ENCODE measurements at places on chromosomes 3 and 15.

- no peak for DNase-seq
Observed at GRCh38 chr3:107452436-107452835, 70.3 kb upstream of the BBX start.

- DNase-seq: no peak
Observed at GRCh38 chr3:129121016-129121791, 400 bp downstream of the RAB43 start.

- no peak for DNase-seq
Observed at GRCh38 chr15:20645956-20646355, 104.4 kb upstream of the GOLGA6L6 start.

DNA sequence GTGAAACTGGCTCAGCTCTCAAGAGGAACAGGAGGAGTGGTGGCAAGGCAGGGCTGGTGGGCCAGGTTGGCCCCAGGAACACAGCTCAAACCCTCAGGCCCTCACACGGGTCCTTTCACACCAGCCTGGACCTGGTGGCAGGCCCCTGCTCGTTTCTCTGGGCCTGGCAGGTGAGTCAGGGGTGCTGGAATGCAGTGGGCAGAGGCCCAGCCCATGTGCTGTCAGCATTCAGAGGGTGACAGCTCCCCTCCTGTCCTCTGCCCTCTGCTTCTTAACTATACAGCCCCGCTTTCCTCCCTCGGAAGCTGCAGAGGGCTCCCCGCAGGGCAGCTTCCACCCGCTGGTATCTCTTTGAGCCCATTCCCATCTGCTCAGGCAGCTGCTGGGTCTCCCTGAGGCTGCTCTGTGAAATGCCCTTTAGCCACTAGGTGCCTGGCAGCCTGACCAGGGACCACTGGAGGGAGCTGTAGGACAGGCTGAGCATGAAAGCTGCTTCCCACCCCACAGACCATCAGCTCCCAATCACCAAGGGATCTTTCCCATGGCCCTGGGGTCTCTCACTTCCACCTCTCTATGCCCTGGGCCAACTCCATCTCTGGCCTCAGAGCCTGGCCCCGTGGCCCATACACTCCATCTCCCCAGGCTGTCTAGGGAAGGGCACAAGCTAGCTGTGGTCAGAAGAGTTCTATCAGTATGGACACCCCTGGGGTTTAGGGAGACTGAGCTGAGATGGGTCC lies 24.8 kb downstream of the SHF start:
- DNase-seq: peak; percentile 81

GRCh38 chr3:16151109-16151508 lies 23.4 kb upstream of the GALNT15 start:
- DNase-seq: peak; percentile 66

DNA sequence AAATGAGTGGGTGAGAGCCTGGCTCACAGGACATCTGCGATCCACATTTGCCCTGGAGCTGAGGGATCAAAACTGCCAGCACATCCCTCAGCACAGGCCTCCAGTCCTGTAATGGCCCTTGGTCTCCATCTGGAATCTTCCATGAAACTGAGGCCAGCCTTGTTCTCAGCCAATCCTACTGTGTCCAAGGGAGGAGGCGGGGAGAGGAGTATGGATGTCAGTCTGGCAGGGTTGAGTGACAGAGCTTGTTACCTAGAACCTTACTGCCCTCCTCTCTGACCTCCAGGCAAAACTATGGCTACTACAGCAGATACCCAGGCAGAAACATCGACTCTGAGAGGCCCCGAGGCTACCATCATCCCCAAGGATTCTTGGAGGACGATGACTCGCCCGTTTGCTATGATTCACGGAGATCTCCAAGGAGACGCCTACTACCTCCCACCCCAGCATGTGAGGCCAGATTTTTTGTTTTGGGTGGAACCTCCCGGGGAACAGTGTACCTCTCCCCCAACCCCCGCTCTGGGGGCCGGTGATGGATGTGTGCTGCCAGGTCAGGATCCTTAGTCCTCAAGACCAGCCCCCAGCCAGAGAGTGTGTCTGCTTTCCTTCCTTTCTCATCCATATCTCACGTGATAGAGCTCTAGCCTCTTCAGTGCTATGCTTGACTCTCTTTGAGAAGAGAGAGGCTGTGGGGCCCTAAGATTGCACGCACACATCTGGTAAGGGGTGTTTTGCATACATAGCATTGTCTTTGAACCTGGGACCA lies 41.3 kb downstream of the CHDH start:
- no peak for DNase-seq

GRCh38 chr15:62515696-62516395 lies 350.8 kb upstream of the C2CD4B start:
- DNase-seq: no peak

DNA sequence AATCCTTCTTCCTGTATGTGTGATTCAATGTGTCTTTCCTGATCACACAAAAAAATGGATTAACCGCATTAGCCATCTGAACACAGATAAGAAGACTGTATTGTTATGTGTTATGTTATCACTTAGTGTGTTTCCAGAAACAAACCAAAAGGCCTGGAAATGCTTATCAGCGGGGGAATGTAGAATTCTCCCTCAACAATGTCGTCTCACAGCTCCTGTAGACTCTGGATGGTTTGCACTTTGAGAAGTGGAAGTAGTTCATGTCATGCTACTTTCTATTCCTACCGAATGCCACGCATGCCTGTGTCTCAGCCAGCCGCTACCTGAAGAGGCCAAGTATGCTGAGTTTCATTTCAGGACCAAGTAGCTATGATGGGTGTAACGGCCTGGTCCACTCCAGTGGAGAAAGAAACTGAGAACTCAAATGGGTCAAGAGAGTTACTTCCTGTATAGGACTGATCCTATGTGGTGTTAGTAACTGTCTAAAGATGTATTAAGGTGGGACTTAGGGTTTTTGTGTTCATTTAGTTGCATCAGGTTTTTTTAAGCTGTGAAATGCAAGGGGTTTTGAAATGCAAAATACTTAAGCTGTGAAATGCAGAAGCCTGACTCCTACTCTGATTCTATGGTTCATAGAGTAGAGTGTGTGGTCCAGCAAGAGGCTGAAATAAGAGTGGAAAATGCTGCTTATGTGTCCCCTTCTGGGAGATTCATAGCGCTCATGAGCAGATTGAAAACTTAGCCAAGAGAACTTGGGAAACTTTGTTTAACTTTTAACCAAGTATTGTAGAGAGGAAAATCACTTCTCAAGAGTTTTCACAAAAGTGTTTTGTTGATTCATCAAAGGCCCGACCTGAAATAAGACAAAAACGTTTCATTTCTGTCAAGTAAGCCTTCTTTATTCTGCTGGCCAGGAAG lies 118.5 kb upstream of the LMOD3 start:
- DNase-seq: no peak

GRCh38 chr3:16071206-16071605 lies 103.3 kb upstream of the GALNT15 start:
- no peak for DNase-seq

DNA sequence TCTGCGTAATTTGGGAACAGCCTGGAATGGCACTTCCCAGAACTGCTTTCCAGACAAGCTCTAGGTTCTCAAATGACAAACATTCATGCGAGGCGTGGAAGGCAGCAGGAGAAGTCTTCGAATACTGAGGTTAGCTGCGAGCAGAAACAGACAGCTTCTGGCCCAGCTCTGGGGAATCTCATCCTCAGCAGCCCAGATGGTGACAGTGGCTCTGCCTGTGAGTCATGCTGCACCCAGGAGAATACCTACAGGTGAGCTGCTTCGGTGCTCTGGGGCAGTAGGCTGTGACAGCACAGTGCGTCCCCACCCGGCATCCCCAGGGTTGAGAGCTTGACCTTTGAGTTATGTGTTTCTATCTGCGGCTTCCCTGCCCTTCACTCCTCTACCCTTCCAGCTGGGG lies 258.6 kb downstream of the KLF13 start:
- no peak for DNase-seq

- no peak for DNase-seq
Observed at GRCh38 chr15:77838595-77838994, 205.9 kb upstream of the LINGO1 start.

- DNase-seq: no peak
Observed at GRCh38 chr3:124413393-124413792, 316.9 kb upstream of the UMPS start.

DNA sequence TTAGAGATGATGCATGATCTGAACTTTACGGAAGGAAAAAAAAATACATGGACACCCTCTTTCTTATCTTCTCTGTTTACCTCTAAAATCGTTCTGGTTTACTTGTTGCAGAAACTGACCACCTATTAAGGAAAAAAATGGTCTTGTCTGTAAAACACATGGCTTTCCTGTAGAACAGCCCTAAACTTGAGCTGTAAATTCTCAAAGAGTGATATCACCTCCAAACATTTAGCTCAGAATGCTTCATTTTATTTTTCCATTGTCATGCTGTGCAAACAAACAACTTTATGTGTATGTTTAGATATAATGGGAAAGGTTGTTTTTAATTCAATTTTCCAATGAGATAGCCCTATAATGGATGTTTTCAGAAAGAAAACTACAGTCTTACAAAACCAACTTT lies 237.4 kb upstream of the NR2F2 start:
- no peak for DNase-seq

DNA sequence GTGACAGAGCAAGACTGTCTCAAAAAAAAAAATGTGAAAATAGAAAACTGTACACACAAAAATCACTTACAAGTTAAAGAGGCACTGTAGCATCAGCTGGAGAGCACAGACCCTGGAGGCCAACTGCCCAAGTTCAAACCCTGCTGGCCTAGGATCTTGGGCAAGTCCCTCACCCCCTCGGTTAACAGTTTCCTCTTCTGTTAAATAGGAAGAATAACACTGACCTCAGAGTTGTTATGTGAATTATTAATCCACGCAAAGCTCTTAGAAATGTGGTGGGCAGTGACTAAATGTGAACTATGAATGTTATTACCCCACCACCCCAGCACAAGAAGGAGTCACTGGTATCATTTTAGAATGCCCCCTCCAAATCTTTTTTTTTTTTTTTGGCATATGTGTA lies 11.2 kb downstream of the CIB1 start:
- DNase-seq: no peak

DNA sequence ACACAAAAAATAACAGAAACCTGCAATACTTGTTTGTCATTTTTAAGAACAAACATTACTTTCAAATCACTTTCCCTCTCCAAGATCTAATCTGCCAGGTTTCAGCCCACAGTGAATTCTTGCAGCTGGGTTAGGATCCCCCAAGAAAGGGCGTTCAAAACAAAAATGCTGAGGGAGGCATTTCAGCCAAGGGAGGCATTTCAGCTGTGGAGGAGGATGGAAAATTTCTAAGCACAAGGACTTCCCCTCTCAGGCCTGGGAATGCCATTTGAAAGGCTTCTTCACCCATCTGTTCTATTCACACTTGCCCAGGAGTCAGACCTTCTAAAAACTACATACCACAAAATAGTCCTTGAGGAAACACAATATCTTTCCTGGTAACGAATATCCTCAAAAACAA lies 69.1 kb downstream of the P3H2 start:
- DNase-seq: no peak

GRCh38 chr3:181290941-181291340 lies 301.4 kb upstream of the DNAJC19 start:
- DNase-seq: no peak

DNA sequence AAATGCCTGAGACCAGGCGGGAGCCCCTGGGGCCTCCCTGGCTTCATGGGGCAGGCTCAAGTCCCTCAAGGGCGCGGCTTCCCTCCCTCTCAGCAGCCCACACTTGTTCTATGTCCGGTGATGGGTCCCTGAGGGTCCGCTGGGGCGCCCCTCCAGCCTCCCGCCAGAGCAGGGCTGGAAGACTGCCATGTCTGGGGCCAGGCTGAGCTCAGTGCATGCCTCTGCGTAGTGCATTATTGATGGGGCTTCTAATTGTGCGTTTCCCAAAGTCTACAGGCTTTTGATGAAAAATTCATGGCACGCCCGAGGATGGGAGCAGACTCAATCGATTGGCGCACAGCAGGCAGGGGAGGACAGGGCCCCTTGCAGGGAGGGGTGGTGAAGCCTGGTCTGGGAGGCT lies 51.3 kb downstream of the CYP11A1 start:
- no peak for DNase-seq

GRCh38 chr15:51649659-51650521 lies 27.3 kb upstream of the DMXL2 start:
- DNase-seq: peak; percentile 83

GRCh38 chr3:194272861-194273742 lies 78.0 kb downstream of the CPN2 start:
- no peak for DNase-seq

GRCh38 chr3:32460031-32460749 lies 42.5 kb downstream of the CMTM6 start:
- no peak for DNase-seq

GRCh38 chr3:104362319-104362718 lies 1004.4 kb upstream of the ALCAM start:
- no peak for DNase-seq

- DNase-seq: no peak
Observed at GRCh38 chr15:68315035-68315434, 37.5 kb downstream of the FEM1B start.

GRCh38 chr3:174639970-174640369 lies 219.2 kb upstream of the NAALADL2 start:
- DNase-seq: no peak

DNA sequence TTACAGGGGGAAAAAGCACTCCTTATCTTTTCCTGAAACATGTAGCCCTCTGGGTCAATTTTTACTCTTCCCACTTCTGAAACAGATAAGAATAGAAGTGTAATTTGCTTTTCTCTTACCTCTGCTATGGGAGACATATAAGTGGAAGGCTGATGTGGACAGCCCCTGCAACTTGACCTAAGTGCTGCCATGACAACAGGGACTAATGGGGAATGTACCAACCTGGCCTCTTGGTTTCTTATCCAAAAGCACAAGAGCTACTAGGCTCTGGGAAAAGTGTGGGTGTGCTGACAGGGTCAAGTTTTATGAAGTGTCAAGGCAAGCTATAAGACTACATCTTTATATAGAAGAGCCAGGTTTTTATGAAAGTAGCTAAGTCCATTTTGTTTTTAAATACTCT lies 1246.5 kb downstream of the OTOL1 start:
- DNase-seq: no peak

- DNase-seq: no peak
Observed at GRCh38 chr3:173819368-173819767, 421.8 kb downstream of the NLGN1 start.

- no peak for DNase-seq
Observed at GRCh38 chr15:42759093-42759492, 22.2 kb upstream of the CDAN1 start.

DNA sequence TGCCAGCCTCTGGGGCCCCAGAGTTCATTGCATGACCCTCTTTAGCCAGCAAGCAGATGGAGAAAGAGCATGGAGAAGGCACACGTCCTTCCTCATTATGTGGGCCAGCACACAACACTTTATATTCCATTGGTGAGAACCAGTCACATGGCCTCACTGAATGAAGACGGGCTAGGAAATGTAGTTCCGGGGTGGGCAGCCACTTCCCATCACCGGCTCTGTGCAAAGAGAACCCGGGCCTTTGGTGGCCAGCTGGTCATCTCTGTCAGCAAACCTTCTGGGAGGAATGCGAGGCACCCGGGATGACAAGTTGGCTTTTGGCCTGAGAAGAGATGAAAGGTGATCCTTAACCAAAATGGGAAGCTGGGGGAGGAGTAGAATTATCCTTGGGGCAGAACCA lies 90.2 kb upstream of the VGLL4 start:
- no peak for DNase-seq

DNA sequence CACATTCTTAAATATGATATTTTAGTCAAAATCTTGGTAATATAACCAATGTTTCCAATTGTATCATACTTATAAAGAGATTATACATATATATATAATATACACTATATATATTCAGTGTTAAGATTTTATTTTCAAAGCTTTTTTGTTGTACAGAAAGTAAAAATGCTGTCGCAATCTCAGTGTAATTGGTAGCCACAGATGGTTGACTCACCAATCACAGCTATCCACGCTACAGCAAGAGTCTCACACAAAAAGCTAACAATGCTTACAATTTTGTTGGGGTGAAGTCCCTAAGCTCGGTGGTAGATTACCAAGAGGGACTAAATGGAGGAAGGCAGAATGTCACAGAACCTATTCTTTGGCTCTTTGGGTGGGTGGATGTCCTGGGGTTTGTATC lies 16.9 kb upstream of the CFAP161 start:
- DNase-seq: no peak

Measured in erythroblast (primary cell).